ENCODE measurements at places on chromosomes 7 and 10.

- no peak for DNase-seq
Observed at GRCh38 chr10:71269301-71270288, 49.5 kb upstream of the SLC29A3 start.

DNA sequence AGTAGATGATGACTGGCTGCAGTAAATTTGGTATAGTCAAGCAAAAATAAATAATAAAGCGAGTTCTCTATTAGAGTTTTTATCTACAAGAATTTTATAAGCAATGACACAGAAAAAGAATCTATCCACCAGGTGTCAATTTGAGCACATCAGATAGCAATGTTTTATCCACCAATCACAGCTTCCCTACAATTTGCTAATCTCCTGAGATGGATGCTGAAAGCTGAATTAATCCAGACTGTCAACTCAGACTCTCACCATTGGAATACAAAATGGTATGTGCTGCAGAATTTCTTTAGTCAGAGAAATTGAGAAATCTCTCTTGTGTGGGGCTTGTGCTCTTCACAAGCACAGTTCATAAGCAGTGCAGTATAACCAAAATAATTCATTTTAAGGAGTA is 888.9 kb upstream of the GHITM start:
- no peak for DNase-seq

GRCh38 chr7:100169147-100169850 is 882 bp upstream of the GAL3ST4 start:
- no peak for DNase-seq

DNA sequence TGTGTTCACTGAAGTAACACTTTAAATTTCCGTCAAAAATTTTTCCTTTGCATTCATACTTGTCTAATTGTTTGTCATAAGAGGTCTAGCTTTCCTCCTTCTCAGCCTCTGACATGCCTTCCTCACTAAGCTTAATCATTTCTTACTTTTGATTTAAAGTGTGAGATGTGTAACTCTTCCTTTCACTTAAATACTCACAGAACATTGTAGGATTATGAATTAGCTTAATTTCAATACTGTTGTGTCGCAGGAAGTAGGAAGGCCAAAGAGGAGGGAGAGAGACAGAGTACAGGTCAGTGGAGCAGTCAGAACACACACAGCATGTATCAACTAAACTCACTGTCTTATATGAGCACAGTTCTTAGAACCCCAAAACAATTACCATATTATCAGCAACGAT is 99.0 kb downstream of the SRPK2 start:
- no peak for DNase-seq

GRCh38 chr10:50271564-50272250 is 20.4 kb upstream of the ASAH2 start:
- no peak for DNase-seq

GRCh38 chr7:135597181-135597925 is 39.6 kb downstream of the NUP205 start:
- DNase-seq: no peak

GRCh38 chr10:48504141-48504885 is 100.6 kb downstream of the ARHGAP22 start:
- no peak for DNase-seq

- no peak for DNase-seq
Observed at GRCh38 chr10:91434041-91434440, 23.9 kb downstream of the HECTD2 start.

DNA sequence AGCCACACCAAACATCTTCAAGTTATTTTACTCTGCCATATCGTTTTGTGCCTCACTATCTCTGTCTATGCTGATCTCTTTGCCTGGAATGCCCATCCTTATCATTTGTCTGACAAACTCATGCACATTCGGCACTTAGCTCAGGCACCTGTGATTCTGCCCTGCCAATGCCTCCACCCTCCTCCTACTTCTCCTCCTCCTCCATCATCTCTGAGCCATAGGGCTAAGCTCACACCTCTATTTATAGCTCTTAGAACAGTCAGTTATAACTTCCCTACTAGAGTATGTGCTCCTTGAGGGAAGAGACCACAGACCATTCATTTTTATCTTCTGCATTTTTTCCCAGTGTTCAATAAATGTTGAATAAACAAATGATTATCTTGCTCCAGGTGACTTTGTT is 51.2 kb upstream of the CDK13 start:
- DNase-seq: no peak

- no peak for DNase-seq
Observed at GRCh38 chr7:151468217-151469018, 28.5 kb upstream of the CRYGN start.

DNA sequence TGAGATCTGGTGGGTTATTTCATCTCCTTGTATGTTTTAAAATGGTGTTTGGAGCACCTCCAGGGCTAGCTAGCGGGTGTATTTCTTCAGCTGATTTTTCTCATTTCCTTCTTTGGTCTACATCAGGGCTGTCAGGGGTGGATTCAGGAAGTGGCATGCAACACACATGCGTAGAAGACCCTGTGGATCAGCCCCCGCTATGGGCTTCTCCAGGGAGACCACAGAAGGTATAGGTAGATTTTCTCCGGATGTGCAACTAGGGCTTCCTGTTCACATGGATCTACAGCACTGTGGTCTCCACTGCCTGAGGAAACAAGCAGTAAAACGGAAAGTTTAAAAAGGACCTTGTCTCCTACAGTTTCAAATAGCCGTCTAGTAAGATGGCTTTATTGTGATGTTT is 10.4 kb downstream of the NUB1 start:
- DNase-seq: no peak

- no peak for DNase-seq
Observed at GRCh38 chr7:29285444-29285793, 90.8 kb downstream of the CHN2 start.

DNA sequence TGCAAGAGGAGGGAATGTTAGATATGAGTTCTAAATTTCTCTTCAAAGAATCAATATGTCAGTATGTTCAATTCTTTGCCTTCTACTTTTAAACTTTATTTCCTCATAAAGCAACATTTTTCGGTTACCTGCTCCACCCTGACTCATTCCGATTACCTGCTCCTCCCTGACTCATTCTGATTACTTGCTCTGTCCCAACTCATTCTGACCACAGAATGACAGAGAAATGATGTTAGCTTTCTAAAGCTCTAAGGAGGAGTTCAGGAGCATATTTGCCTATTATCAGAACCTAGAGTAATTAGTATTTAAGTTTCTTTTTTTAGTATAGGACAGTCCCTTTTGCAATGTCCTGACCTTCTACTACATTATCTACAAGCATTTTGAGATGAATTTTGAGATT is 24.5 kb upstream of the PPP1R9A start:
- DNase-seq: no peak

DNA sequence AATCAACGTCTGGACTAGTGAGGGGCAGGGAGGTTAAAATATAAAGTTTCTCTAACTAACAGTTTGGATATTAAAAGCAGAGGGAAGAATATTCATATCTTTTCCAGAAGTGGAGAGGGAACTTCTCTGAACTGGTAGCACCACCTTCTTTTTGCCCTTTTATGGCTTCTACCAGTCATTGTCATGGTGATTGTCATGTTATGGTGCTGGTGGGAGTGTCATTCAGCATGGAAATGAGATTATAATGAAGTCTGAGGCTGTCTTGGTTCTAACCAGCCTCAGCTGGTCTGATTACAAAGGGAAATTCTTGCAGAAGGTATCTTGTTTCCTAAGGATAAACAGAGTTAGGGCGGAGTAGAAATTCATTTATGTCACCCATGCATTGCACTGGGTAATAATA is 523.8 kb downstream of the ZWINT start:
- DNase-seq: no peak

- no peak for DNase-seq
Observed at GRCh38 chr7:45259966-45260646, 102.5 kb downstream of the RAMP3 start.

- DNase-seq: no peak
Observed at GRCh38 chr10:24674892-24675632, 48.6 kb downstream of the ARHGAP21 start.

DNA sequence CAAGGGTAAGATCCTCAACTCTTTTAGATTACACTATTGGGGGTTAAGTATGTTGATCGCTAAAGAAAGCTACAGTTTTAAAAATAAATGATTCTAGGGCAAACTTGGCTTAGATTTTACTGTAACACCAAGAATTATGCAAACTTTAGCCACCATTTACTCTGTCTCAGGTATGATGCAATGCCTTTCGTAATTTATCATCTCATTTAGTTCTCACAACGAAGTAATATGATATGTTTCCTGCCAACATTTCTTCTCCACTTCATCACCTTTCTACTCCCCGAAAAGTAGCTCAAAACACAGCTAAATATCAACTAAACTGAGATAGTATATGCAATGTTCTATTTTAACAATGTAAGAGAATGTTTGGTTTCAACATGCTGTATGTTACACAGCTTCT is 21.1 kb downstream of the FAM133B start:
- DNase-seq: no peak

GRCh38 chr10:26711324-26711723 is 13.8 kb downstream of the PDSS1 start:
- DNase-seq: no peak

DNA sequence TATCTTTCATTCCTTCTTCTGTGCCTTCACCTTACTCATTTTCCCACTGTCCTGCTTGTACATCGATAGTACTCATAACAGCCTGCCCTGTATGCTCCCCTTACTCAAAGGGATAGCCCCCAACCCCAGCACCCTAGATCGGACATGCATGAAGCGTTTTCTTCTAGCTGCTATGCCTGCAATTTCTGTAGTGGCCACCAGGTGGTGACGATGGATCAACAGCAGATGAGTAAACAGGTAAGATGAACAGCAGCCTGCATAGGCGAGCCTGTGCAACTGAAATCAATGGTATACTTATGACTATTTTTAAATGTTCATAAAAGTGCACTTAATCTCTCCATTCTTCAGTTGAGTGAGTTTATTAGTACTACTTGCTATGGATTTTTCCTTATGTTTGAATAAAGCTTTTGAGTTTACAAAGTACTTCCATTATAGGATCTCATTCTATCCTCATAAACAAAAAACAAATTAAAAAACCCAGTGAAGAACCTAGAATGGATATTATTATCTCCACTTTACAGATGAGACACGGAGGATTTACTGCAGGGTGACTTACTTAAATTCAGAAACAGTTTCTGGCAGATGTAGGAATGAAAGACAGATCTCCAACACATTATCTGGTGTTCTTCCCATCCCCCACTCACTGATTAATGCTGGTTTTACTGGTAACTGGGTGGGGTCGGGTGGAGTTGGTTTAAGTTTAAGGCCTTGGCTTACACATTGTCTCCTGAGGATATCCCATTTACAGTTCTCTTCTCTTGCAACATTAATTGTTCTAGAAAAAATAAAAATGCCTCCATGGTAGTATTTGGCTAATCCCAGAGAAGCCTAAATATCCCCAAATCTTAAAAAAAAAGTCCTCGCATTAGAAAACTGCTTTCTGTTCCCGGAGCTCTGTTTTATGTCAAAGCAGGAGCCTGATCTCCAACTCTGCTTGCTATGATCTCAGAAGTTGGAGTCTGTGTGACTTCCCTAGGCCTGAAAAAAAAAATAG is 222.1 kb downstream of the GLI3 start:
- no peak for DNase-seq

DNA sequence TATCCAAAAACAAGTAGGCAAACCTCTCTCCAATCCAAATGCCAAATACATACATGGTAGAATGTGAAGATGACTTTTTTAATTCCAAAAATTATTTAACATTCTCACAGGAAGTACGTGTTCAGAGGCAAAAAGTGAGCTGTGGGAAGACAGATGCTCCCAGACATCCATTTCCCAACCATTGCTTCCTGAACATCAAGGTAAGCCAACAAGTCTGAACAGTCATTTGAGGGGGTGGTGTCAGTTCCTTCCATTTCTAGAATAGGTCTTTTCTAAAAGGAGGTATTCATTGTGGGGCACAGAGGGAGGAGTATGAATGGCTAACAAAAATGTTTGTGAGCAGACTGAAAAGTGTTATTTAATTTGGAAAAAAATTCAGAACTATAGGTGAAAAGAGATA is 49.1 kb downstream of the OSBPL3 start:
- no peak for DNase-seq

- DNase-seq: no peak
Observed at GRCh38 chr7:20218279-20218678, 1.1 kb upstream of the MACC1 start.

DNA sequence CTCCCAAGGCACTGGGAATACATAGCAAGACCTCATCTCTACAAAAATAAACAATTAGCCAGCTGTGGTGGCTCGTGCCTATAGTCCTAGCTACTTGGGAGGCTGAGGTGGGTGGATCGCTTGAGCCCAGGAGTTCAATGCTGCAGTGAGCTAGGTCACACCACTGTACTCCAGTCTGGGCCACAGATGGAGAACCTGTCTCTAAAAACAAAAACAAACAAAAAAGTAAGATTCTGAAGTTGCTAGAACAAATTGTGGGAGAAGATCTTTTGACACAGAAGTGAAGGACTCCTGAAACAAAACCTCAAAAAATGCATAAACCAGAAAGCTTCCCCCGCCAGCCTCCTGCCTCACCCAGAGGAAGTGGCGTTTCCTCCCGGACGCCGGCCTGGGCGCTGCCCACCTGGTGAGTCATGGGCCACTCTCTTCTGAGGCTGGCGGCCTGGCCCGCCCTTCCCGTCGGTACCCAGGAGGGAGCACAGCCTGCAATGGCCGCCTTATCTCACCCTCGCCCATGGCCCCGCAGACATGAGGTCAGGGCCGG is 25.4 kb upstream of the ELN start:
- DNase-seq: no peak

GRCh38 chr7:94634502-94634901 is 21.4 kb downstream of the SGCE start:
- DNase-seq: no peak

DNA sequence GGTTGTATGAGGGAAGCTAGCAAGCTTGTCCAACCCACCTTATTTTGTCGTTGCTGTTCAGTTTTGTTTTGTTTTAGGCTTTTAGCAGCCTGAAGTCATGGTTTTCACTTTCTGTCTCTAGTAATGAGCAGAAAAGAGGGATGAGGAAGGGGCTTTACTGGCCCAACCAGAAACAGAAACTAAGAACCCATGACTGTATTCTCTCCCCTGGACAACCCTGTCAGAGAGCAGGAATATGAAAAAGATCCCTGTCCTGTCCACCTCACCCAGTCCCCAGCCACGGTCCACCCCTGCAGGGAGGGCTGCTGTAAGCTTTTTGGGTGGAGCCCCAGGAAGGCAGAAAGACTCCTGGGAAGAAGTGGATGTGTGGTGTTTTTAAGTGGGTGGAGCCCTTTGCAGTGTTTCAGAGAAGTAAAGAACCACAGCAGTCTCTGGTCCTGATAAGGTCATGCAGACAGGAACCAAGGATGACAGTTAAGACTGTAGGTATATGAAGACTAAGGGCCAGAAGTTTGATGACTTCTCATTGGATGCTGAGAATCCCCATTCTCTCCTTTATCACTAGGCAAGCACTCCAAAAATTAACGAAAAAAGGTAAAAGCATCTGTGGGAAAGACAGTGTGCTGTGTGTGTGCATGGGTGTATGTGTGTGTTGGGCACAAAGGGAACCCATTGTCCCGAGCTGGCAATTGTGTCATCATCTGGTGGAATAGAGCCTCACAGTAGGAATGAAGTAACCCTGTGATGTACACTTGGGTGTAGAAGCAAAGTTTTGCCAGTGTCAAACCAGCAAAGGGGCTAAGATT is 13.8 kb downstream of the MRPL32 start:
- DNase-seq: no peak
